Central memory CD8-positive, alpha-beta T cell (primary cell): ENCODE measurements at places on chromosomes 3 and 15.

DNA sequence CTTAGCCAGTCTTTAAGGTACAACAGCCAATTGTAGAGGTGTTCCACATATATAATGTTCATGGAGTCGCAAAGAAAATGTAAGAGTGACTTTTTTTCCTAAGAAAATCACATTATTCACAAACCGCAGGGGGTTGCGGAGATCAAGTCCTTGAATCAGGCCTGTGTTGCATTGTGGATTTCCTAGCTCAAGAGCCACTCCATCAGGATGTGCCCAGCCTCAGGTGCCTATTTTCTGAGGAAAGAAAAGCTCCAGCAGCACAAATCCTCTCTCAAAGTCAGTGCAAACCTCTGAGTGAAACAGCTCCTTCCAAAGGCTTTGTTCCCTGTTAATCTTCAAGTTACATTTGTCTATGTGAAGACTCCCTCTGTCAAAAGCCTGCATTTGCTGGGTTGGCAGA, 349.4 kb downstream of the CLSTN2 start:
- no peak for DNase-seq

DNA sequence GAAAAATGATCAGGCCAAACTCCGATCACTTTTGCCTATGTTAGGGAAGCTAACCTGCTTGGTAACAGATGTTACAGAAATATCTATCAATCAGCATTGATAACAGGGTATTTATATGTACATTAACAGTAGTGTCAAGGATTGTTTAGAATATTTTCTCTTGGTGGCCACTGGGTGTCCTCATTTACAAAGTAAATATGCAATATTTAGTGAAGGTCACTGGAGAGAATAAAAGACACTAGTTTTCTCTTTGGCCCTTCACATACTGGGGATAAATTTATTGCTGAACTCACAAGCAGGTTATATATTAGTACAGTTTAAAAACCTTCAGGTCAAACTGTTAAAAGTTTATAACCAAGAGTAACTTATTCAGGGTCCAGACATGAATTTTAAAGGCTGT, 69.0 kb downstream of the TIGIT start:
- no peak for DNase-seq

DNA sequence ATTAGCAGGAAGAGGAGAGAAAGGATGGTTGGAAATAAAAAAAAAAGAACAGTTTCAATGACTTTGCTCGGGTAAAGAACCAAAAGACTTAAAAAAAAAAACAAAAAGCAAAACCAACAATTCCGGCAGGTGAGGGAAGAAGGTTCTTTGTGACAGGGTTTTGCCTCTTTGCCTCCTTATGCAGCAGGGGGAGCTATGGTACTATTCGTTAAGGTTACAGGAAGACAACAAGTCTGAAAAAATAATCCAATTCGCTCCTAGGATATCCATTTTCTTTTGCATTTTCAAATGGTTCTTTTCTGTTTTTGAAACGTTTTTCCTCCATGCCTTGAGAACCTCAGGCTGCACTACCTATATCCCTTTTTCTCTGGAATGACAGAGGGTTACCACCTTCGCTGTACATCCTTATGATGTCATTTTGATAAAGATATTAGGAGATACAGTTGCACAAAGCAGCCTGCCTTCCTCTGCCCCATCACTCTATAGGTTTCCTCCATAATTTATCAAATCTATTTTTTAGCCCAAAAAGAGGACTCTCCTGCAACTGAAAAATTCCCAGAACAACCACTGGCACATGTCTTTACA, 55.0 kb downstream of the CFAP20DC start:
- no peak for DNase-seq

DNA sequence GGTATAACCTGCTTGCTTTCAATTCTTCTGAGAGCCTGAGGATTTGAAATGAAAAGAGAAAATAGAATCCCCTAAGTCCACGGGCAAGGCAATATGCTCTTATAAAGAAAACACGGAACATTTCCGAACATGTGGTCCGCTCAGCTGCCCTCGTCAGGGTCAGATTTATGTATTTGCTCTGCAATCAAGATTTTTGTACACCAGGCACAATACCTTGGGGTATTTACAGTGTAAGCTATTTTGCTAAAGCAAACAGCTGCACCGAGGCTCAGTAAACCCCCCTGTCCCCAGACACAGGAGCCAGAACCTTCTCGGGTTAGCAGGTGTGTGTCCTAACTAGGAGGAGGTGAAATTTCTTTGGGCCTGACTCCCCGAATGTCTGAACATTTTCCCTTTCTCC, 155.8 kb upstream of the LRIG1 start:
- no peak for DNase-seq

DNA sequence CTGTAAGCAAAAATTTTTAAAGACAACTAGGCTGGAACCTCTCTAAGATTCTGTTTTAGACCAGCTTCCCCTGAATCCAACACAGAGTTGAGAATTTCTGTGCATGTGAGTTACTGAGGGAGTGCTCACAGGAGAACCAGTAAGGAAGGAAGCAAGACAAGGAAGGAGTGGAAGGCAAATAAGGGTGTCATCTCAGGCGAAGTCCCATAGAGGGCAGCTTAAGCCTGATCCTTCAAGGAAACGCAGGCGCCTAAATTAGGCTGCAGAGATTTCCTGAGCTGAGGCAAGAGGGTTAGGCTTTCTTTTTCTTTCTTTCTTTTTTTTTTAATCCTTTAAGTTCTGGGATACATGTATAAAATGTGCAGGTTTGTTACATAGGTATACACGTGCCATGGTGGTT, 36.2 kb upstream of the COL6A6 start:
- DNase-seq, result no peak

DNA sequence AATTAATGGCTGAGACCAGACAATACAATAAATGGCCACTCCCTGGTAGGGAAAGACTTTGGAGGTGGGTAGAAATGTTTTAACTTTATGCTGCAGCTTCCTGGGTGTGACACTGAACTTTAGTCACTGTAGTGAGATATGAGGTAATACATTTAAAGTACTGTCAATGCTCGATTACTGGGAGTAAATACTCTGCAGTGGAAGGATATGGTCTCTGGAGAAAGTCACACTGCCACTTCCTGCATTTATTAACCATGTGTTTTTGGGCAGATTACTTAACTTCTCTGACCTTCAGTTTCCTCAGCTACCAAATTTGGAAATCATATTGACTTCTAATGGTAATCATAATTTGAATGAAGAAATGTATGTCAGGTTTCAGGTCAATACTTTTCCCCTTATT, 317.1 kb upstream of the TGFBR2 start:
- no peak for DNase-seq

- DNase-seq, result no peak
Observed at GRCh38 chr3:9184461-9184835, 65.0 kb downstream of the SRGAP3 start.

DNA sequence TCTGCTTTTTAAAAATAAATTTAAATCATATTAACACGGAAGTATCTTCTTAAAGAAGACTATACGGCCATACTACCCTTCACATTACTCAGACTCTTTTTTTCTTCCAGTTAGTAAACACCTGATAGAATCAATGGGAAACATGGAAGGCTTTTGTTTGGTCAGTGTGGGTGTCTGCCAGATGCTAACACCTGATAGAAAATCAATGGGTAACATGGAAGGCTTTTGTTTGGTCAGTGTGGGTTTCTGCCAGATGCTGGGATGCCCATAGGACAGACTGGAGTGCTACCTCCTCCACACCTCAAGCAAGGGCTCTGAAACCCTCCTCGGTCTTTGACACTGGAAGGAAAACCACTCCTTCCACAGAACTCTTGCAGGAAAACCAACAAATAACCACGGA, 29.2 kb downstream of the HACL1 start:
- no peak for DNase-seq

DNA sequence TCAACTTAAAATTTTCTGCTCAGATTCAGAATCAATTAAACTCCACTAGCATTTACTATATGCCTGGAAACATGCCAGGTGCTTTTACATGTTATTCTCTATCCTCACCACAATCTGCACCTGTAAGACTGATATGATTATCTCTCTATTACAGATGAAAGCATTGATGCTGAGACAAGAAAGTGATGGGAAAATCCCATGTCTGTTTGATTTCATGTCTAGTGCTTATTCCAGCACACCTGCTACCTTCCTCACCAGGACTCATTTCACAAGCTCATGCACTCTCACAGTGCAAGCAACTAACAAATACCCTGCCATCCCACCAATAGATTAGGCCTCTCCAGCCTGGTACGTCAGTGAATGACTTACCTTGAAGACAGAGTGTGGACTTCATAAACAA, 25.0 kb upstream of the BCL6 start:
- DNase-seq, result no peak

DNA sequence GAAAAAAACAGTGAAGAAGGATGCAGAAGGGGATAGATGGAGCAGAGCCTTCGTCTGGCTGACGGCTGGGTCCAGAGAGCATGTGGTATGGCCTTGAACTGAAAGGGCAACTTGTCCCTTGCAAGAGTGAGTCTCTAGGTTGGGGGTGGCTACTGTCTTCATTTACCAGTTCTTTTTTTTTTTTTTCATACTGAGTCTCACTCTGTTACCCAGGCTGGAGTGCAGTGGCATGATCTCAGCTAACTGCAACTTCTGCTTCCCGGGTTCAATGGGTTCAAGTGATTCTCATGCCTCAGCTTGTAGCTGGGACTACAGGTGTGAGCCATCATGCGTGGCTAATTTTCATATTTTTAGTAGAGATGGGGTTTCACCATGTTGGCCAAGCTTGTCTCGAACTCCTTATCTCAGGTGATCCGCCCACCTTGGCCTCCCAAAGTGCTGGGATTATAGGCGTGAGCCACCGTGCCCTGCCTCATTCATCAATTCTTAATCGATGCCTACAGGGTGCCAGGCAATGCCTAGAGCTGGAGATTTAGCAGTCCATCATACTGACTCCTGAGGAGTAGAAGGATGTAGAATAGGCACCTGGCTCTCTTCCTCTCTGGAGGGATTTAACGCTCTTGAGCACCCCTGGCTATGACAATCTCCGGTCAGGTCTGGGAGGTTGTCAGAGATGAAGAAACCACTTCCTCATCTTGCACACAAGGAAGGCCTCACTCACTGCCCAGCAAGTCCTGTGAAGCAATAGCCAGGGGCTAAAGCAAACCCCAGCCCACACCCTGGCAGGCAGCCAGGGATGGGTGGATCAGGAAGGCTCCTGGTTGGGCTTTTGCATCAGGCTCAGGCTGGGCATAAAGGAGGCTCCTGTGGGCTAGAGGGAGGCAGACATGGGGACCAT, at the start of gene CAMP:
CAMP (plus strand) TSS at position 880 of the 898 bp plus-strand sequence; CDS start at position 897, 17 bp downstream.
- DNase-seq, result no peak
